Activated CD4-positive, alpha-beta T cell treated with anti-CD3 and anti-CD28 coated beads, Interleukin-10, Interleukin-2, amounts not matched to agents 100 ng/mL and 50 ng/mL, durations not matched to agents 16 hours and 8 hours (primary cell): ENCODE measurements at places on chromosomes 7 and 10.

- peak; percentile 26 for DNase-seq
Measured at GRCh38 chr10:113882240-113882639, 27.8 kb downstream of the NHLRC2 start.

DNA sequence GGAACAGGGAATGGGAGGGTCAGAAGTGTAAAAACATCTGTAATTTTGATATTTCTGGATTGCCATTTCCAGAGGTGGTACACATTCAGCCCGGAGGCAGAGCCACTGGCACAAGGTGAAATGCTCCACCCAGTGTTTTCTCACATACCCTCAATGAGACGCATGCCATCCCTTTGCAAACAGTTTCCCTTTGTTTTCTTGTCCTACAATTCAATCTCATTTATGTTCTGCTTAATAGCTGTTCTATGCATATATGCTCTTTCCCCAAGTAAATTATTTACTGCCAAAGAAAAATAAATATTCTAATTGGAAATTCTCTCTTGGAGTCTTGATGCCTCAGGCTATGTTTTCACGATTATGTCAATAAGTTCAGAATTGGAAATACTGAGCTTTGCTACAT is 369.7 kb upstream of the AKR1E2 start:
- DNase-seq: no peak

- no peak for DNase-seq
Measured at GRCh38 chr10:125041856-125042506, 100.1 kb downstream of the ZRANB1 start.

- DNase-seq: no peak
Measured at GRCh38 chr7:36707898-36708297, 16.4 kb downstream of the AOAH start.
